ENCODE measurements at places on chromosomes 12 and 14. TPM values are rescaled to one million over a fixed set of nuclear protein-coding genes. Genes with fewer than 3 reads are reported as not detected.

The E2F7 gene
- not detected for total RNA-seq

The LIN7A gene
- total RNA-seq = not detected

The VRTN gene
- total RNA-seq = not detected

The ITPK1 gene
- 33.1 TPM for total RNA-seq

The SERPINA5 gene
- not detected for total RNA-seq

The NRL gene
- total RNA-seq = 2.7 TPM

The SOAT2 gene
- total RNA-seq = 0.80 TPM

The RPL10L gene
- total RNA-seq = not detected

The LTB4R2 gene
- total RNA-seq = 12.5 TPM

The PMCH gene
- total RNA-seq = not detected

The BCL11B gene
- 206 TPM for total RNA-seq

The KRT83 gene
- total RNA-seq = not detected

Measured in naive thymus-derived CD8-positive, alpha-beta T cell (primary cell).